Uterus (tissue), 4 donors: ENCODE measurements at places on chromosomes 4 and X. TPM values are rescaled to one million over a fixed set of nuclear protein-coding genes. Genes with fewer than 3 reads are reported as not detected.

Gene DBET
- total RNA-seq: not detected

Gene USP17L20
- not detected for total RNA-seq

Gene UGT2B15
- not detected for total RNA-seq

GRCh38 chr4:162957521-162958143 lies 209.1 kb downstream of the NAF1 start:
- DNase-seq: no peak

DNA sequence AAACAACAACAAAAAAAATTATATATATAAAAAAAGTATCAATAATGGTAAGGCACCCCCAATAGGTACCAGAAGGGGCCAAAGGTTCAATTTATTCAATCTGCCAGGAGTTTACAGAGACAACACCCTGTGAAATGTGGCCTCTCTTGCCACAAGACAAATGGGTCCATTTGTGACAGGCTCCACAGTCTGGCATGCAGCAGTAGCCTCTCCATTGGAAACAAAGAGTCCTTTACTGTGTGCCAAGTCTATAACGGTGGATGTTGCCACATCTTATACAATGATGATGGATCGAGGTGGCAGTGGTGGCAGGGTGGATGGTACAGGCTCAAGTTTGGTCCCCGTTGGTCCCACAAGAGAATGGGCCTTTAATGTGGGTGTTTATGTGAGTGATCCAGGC lies 70.1 kb upstream of the SH3RF1 start:
- no peak for DNase-seq

DNA sequence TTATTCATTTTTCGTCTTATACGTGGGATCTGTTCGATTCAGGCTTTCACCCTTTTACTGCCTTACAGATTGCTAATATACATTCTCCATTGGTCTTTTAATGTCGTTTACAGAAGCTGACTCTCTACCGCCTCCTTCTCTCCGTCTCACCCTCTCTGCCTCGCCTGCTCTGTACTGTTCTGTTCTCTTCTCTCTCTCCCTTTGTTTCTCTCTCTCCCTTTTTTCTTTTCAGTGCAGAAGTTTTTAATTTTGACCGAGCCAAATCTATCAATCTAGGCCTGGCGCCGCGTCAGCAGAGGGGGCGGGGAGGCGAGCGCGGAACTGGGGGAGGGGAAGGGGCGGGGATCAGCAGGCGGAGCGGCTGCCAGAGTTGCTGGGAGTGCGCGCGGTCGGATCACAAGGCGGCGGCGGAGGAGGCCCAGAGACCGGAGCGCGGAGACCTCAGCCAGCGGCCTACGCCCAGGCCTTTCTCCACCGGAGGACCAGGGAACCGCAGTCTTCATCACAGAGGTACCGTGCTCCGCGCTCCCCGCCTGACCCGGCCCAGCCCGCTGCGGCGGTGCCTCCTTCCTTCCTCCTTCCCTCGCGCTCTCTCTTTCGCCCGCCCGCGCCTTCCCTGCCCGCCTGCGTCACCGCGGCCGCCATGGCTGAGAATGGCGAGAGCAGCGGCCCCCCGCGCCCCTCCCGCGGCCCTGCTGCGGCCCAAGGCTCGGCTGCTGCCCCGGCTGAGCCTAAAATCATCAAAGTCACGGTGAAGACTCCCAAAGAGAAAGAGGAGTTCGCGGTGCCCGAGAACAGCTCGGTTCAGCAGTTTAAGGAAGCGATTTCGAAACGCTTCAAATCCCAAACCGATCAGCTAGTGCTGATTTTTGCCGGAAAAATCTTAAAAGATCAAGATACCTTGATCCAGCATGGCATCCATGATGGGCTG lies at the start of gene UBQLN2:
UBQLN2 (plus strand) TSS at position 397 of the 931 bp plus-strand sequence; CDS start at position 644, 247 bp downstream.
- DNase-seq: peak; percentile 78

DNA sequence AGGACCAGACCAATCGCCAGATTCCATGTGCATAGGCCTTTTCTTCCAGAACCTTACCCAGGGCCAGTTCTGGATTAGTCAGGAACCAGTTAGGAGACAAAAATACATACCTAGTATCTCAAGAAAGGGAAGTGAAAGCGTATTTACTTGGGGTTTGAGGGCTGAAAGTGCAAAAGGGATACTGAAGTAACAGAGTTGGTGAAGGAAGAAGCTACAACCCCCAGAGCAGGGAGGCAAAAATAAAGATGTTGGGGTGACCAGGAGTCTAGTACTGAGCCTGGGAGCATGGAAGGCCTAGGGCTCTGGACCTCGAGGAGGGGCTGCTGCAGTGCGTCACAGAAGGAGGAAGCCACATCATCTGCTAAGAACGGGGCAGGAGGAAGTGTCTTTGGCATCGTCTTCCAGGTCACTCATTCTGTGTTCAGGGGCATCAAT lies 38.3 kb downstream of the TKTL1 start:
- DNase-seq: no peak

Gene PLAC1
- not detected for total RNA-seq

Gene ASB12
- total RNA-seq: not detected
